ENCODE measurements at places on chromosomes 3 and 15.

DNA sequence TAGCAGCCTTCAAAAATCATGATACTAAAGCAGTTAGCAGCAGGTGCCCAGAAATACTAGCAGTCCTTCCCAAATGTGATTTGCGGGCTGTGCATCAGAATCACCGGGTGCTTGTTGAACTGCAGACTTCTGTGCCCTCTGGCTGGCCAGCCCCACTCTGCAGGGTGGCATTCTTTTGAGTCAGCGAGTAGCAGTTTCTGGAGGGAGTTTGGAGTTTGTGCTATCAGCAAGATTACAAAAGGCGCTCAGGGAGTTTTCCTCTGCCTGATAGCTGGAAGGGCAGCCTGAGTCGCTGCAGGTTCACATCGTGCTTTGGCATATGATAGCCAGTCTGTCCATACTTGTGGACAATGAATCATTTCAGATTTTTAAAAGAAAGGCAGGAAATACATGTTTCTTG, 57.6 kb downstream of the CLDN11 start:
- no peak for DNase-seq

- no peak for DNase-seq
Observed at GRCh38 chr3:192366916-192367315, 360.4 kb downstream of the FGF12 start.

- DNase-seq = no peak
Observed at GRCh38 chr15:46129145-46129544, 494.3 kb downstream of the SQOR start.

- DNase-seq = no peak
Observed at GRCh38 chr3:125140818-125141595, 71.5 kb downstream of the SLC12A8 start.

- DNase-seq = no peak
Observed at GRCh38 chr15:91465696-91466095, 365.6 kb downstream of the SV2B start.

GRCh38 chr15:67548862-67549651, 6.6 kb downstream of the MAP2K5 start:
- DNase-seq = no peak

- DNase-seq = no peak
Observed at GRCh38 chr3:113013593-113013992, 22.8 kb downstream of the GTPBP8 start.

DNA sequence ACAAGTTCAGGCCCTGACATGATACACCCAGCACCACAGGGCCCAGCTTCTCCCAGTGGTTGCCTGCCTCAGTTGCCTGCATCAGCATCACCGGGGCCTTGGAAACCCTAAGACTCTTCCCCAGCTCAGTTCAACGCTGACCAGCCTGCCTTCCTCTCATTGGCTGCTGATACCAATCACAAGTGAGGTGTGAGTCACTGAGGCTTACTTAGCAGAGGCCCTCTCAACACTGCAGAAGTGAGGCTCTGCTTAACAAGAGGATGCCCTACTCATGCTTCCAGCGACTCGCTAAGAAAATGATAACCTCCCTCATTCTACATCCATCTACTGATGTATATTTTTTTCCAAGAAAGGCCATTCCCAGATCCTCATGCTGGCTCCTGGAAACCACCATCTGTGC, 151.9 kb downstream of the ADAMTS17 start:
- DNase-seq = no peak

- no peak for DNase-seq
Observed at GRCh38 chr3:156978481-156978961, 152.4 kb downstream of the LEKR1 start.

DNA sequence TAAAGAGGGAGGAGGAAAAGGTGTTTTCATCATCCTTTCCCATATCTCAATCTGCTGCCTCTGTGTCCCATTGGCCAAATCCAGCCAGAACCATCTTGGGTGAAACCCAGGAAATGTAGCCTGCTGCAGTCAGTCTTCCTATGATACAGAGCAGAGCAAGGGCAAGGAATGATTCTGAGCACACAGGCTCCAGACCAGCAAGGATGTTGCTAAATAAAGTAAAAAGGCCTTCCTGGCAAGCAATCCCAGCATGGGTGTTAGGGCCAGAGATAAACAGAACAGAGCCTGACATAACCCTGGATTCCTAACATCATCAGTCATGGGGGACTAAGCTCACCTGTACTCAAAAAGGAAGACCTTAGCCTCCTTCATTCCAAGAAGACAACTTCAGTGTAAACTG, 90.7 kb upstream of the AGTR1 start:
- no peak for DNase-seq

GRCh38 chr15:57015897-57016296, 97.5 kb downstream of the TCF12 start:
- DNase-seq = no peak

GRCh38 chr3:142886940-142887339, 1.9 kb downstream of the PCOLCE2 start:
- DNase-seq = no peak

DNA sequence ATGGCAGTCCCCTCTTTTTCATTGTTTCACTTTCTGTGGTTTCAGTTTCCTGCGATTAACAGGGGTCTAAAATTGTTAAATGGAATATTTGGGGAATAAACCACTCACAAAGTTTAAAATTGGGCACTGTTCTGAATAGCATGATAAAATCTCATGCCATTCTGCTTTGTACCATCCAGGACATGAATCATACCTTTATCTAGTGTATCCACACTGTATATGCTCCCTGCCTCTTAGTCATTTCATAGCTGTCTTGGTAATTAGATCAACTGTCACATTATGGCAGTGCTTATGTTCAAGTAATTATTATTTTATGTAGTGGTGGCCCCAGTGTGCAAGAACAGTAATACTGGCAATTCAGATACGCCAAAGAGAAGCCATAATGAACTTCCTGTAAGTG, 734.5 kb downstream of the ZPLD1 start:
- no peak for DNase-seq

All from GM04503 (cell line).